SIG-M5 (cell line): ENCODE measurements at places on chromosomes 4 and X.

- DNase-seq = peak; percentile 42
These were observed 64.5 kb upstream of the WDR1 start for GRCh38 chr4:10180927-10181744.

DNA sequence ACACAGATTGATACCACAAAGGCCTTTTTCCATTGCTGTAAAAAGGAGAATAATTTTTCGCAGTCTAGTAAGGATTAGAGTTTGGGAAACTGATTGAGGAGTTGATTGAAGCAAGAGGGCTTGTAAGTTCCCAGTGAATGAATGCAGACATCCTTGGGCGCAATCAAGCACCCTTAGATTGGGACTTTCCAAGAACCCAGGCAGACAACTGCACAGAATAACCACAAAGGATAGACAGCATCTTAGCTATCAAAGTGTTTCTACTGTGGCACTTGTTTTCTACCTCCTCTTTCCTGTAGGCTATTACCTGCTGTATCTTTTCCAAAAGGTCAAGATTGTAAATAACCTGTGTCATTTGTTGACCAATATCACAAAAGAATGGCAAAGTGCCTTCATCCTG lies 2.6 kb downstream of the COX18 start:
- no peak for DNase-seq

DNA sequence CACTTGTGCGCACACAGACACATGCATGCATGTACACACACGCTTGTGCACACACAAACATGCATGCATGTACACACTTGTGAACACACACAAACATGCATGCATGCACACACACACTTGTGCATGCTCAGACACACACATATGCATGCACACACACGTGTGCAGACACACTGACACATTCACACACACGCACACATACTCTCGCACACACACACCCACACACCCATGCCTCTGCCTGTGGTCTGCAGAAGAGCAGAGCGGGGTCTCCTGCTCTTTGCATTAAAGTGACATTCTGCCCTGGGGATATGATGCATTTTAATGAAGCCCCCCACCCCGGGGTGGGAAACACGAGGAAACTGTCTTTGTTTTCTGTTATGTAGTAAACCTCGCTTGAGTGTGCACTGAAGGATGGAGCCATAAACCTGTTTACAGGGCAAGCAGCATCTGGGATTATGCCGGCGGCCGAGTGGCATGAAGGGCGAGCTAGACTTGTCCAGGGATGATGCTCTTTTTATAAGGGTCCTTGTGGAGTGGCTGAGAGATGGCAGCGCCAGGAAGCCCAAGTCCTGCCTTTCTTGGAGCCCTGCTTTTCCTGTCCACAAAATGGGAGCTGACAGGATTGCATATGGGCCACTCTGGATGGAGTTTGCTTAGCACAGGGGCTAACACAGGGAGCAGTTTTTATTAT lies 17.8 kb downstream of the PSAPL1 start:
- DNase-seq = no peak

- DNase-seq = no peak
These were observed 9.5 kb downstream of the RNF175 start for GRCh38 chr4:153750197-153750817.

DNA sequence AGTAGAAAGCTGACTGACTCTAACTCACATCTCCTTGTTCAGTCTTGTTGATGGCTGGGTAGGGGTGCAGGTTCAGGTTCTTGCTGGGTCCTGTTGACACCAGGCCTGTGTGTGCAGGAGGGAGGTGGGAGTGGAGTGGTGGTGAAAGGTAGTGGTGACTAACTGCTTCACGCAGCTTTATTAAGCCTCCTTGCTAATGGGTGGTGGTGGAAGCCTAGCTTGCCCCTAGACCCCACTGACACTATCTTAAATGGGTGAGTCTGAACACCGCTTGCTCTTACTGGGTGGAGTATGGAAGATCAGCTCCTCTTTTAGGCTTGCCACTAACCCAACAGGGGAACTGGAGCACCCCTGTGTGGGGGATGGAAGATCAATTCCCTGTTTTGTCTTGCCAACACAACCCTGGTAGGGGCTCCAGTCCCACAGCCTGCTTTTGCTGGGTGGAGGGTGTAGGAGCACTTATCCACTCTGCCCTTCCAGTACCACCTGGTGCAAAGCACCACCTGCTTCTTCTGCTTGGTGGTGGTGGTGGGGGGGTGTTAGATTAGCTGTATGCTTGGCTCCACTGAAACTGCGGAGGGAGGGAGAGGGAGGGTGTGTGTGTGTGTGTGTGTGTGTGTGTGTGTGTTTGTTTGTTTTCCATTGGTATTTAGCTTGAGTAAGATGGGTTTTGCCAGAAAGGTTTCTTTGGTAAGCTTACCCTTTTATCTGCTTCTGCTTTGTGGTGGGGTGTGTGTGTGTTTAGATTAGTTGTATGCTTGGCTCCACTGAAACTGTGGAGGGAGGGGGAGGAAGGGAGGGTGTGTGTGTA lies 25.6 kb downstream of the KDM6A start:
- no peak for DNase-seq

DNA sequence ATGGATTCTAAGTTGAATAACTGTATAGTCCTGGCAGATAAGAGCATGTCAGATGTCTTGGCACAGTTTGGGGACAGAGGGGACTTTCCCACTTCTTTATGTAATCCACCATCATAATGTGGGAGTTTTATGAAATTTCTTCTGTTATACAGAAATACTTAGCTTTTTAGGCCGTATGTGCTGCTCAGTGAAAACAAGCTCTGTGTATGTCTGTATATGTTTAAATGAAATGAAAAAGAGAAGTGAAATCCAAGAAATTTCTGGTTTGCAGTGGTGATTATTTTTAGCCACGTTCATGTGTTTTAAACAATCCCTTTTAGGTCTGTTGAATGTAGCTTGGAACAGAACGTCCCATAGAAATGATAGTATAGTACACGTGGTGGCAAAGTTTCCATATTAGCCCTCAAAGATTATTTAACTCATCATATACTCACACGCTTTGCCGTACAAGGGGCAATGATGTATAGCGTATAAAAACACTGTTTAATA lies 41.0 kb downstream of the GAB1 start:
- DNase-seq = no peak

GRCh38 chr4:8547108-8547911 lies 32.9 kb upstream of the GPR78 start:
- DNase-seq = no peak

- no peak for DNase-seq
These were observed 888 bp downstream of the RAB28 start for GRCh38 chr4:13483136-13483767.

- no peak for DNase-seq
These were observed 83.7 kb downstream of the FAT4 start for GRCh38 chr4:125398263-125399002.

GRCh38 chrX:150870487-150871340 lies 27.8 kb downstream of the CD99L2 start:
- no peak for DNase-seq

DNA sequence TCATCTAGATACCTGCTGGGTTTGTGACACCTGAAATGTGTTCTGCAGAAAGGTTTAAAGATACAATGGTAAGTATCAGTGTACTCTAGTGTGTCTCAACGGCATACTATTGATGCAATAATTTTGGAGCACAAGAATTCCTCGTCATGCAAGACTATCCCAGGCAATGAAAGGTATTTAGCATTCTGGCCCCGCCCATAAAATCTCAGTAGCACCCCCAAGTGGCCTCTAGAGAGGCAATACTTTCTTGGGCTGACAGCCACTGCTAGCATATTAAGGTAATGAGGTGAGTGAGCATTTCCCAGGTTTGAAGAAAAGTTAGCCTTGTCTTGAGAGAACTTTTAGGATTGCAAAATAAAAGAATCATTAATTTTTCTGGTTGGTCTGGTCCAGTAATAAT lies 24.0 kb downstream of the TAB3 start:
- DNase-seq = no peak
